ENCODE measurements at places on chromosomes 11 and 22.
A peak's percentile ranks its signal among the peaks of the same experiment; 100 is the strongest.

GRCh38 chr11:15016200-15016599 is 44.0 kb upstream of the CALCA start:
- H3K27ac ChIP-seq: no peak overlapping the region
- H3K27me3 ChIP-seq: no peaks in the 10 kb centered on the region
- no peaks in the 10 kb centered on the region for H3K4me1 ChIP-seq
- no peak overlapping the region for H3K4me3 ChIP-seq

DNA sequence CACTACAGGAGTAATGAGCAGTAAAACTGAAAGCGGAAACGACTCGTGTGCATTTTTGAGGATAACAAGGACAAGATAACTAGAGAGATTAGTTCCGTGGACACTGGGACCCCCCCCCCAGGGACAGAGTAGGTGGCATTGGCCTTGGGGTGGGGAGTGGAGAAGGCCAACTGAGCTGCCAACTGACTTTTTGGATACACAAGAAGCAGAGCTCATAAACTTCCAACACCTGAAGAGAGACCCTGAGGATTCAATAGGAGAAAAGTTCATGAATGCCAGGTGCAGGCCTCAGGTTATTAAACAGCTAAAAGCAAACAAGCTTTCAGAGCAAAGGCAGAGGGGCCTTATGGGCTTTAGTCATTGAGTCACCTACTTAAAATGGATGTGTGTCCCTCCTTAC is 17.6 kb upstream of the PRSS23 start:
- DNase-seq: no peak

GRCh38 chr11:117606211-117606610 is 190.8 kb downstream of the DSCAML1 start:
- no peaks in the 10 kb centered on the region for H3K27me3 ChIP-seq
- H3K27ac ChIP-seq: no peak overlapping the region
- no peaks in the 10 kb centered on the region for H3K36me3 ChIP-seq
- no peak for DNase-seq
- no peaks in the 10 kb centered on the region for H3K4me1 ChIP-seq

DNA sequence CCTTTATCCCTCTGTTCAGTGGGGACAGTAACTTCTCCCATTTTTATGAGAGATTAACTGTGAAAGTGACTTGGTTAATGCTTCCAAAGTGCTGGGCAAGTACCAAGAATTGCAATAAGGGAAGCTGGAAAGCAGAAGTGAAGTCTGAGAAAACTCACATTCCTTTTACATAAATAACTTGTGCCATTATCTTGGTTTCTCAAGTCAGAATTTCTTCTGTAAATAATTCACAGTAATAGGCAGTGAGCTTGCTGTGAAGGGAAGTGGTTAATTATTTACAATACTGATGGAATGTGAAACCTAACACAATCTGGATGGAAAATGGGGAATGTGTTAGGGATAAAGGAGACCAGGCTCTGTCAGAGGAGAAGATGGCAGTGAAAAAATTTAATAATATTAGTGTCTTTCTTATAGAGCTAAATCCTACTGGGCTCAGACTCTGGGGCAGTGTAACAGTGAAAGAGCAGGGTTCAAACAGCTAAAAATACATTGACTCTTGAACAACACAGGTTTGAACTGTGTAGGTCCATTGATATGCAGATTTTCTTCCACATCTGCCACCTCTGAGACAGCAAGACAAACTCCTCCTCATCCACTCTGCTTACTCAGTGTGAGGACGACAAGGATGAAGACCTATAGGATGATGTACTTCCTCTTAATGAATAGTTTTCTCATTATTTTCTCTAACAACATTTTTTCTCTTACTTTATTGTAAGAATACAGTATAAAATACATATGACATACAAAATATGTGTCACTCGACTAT is 251.5 kb upstream of the ISX start:
- H3K4me3 ChIP-seq: no peak overlapping the region
- H3K4me1 ChIP-seq: no peaks in the 10 kb centered on the region
- no peaks in the 10 kb centered on the region for H3K27me3 ChIP-seq

- H3K27ac ChIP-seq: peak overlapping the region; percentile 71
- H3K36me3 ChIP-seq: no peaks in the 10 kb centered on the region
- no peak for DNase-seq
- peaks cover 9% of the 10 kb centered on the region for H3K4me1 ChIP-seq
- H3K4me3 ChIP-seq: no peak overlapping the region
Observed at GRCh38 chr11:120218695-120219033, 7.8 kb downstream of the OAF start.

DNA sequence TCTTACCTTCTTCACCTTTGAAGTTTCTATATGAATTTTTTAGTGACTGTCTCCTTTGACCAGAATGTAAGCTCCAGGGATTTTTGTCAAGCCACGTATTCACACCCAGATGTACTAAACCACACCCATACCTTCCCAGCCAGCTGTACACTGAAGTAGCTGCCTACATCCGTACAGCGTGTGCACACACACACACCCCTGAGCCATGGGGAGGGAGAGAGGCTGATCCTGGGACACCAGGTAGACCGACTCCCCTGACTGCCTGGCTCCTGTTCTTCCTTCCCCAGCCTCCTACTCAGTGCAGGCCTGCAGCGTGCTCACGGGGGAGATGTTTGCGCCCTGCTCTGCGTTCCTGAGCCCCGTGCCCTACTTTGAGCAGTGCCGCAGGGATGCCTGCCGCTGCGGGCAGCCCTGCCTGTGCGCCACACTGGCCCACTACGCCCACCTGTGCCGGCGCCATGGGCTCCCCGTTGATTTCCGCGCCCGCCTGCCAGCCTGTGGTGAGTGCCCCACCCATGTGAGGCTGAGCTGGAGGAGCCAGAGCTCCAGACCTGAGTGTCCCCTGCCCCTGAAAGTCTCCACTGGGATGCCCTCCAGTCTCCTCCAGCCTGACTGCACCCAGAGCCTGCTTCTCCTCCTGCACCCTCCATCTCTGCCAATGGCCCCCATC is 25.9 kb downstream of the OTOG start:
- no peak for DNase-seq
- no peaks in the 10 kb centered on the region for H3K27me3 ChIP-seq
- no peak overlapping the region for H3K27ac ChIP-seq
- no peak overlapping the region for H3K4me3 ChIP-seq
- H3K36me3 ChIP-seq: no peaks in the 10 kb centered on the region

- H3K4me3 ChIP-seq: peak overlapping the region; percentile 18
- no peaks in the 10 kb centered on the region for H3K27me3 ChIP-seq
- H3K4me1 ChIP-seq: peaks cover 51% of the 10 kb centered on the region
Observed at GRCh38 chr11:65487467-65488272, 11.2 kb upstream of the MALAT1 start.

- no peaks in the 10 kb centered on the region for H3K27me3 ChIP-seq
- H3K36me3 ChIP-seq: no peaks in the 10 kb centered on the region
- no peak overlapping the region for H3K4me3 ChIP-seq
- no peak overlapping the region for H3K27ac ChIP-seq
- DNase-seq: no peak
Observed at GRCh38 chr11:64753019-64753379, 6.8 kb downstream of the PYGM start.

- DNase-seq: peak; percentile 49
- no peaks in the 10 kb centered on the region for H3K36me3 ChIP-seq
- H3K4me1 ChIP-seq: no peaks in the 10 kb centered on the region
- H3K27ac ChIP-seq: peak overlapping the region; percentile 13
Observed at GRCh38 chr11:45745065-45745811, 59.7 kb upstream of the SLC35C1 start.

- peaks cover 13% of the 10 kb centered on the region for H3K27me3 ChIP-seq
- H3K36me3 ChIP-seq: no peaks in the 10 kb centered on the region
- no peak overlapping the region for H3K4me3 ChIP-seq
Observed at GRCh38 chr22:50008151-50009040, 4.2 kb downstream of the IL17REL start.

GRCh38 chr22:39652990-39653786 is 82.6 kb downstream of the CACNA1I start:
- H3K36me3 ChIP-seq: no peaks in the 10 kb centered on the region
- no peak overlapping the region for H3K4me3 ChIP-seq
- no peak for DNase-seq
- no peaks in the 10 kb centered on the region for H3K4me1 ChIP-seq
- H3K27ac ChIP-seq: no peak overlapping the region

DNA sequence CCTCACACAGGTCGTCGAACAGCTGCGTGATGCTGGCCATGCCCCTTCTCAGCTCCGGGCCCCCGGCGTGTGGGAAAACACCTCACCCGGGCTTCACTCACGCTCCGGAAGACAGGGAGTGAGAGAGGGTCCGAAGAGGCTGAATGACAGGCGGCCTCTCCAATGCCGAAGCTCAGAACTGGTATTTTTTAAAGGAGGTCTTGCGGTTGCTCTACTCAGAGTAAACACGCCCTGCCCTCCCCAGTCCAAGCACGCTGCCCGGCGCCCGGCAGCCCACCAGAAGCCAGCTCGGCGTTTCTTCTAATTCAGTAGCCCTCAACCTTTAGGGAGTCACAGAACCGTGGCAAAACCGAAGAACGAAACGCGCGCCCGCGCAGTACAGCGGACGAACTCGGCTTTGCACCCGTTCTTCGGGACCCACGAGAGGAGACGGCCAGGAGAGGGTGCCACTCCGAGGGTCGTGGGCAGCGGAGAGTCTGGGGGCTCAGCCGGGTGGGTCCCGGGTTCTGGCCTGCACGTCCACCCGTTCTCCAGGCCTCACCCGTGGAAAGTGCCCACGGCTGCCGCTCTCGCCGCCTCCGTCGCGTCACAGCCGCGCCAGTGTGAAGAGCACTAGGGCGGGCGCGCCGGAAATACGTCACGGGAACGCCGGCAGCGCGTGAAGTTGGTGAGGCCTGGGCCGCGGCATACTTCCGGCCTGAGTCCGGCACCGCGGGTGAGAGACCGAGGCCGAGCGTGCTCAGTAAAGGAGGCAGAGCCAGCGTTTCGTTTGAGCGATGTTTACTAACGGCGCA is at the start of gene TUBGCP6:
TSS of gene TUBGCP6 (minus strand) at position 604 of the 794 bp plus-strand sequence. CDS start at position 40, 564 bp downstream.
- DNase-seq: peak; percentile 94
- H3K27ac ChIP-seq: peak within 1 kb of the TSS; percentile 93
- H3K27me3 ChIP-seq: no peaks in the 10 kb centered on the region
- no peaks in the 10 kb centered on the region for H3K36me3 ChIP-seq
